Stimulated activated CD8-positive, alpha-beta memory T cell treated with anti-CD3 and anti-CD28 coated beads, Interleukin-15, amount 100 ng/mL, for 24 hours (primary cell): ENCODE measurements at places on chromosomes 2 and 18.

DNA sequence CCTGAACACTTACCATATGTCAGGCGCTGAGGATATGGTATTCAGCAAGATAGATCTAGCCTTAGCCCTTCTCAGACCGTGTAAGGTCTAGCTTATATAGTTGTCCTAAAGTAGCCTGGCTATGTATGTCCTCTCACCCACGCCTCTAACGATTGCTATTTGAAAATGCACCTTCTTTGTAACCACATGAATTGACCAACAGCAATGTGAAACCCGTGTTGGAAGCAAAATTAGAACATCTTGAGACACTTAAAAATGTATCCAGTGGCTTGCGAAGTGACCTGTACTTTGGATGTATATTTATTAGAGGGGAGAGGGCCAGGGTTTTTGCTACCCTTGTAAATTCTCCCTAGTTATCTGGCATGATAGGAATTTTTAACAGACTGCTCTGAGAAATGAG, 860.0 kb upstream of the ZEB2 start:
- no peak for DNase-seq

DNA sequence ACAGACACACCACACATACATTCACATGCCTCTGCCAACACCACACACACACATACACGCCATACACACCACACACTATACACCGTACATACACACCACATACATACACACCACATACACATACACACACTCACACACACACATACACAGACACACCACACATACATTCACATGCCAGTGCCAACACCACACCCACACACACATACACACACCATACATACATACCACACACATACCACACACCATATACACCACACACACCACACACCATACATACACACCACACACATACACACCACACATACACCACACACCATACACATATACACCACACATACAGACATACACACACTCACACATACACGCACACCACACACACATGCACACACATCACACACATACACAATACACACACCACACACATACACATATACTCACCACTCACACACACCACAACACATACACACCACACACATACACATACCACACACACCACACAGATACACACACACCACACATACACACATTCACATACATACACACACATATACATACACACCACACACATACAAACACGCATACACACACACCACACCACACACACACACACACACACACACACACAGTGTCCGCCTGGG, 37.2 kb downstream of the MCFD2 start:
- DNase-seq = no peak

GRCh38 chr18:75818383-75818782, 390.9 kb upstream of the SMIM21 start:
- no peak for DNase-seq

GRCh38 chr18:35470435-35470834, 27.3 kb downstream of the INO80C start:
- DNase-seq = no peak

DNA sequence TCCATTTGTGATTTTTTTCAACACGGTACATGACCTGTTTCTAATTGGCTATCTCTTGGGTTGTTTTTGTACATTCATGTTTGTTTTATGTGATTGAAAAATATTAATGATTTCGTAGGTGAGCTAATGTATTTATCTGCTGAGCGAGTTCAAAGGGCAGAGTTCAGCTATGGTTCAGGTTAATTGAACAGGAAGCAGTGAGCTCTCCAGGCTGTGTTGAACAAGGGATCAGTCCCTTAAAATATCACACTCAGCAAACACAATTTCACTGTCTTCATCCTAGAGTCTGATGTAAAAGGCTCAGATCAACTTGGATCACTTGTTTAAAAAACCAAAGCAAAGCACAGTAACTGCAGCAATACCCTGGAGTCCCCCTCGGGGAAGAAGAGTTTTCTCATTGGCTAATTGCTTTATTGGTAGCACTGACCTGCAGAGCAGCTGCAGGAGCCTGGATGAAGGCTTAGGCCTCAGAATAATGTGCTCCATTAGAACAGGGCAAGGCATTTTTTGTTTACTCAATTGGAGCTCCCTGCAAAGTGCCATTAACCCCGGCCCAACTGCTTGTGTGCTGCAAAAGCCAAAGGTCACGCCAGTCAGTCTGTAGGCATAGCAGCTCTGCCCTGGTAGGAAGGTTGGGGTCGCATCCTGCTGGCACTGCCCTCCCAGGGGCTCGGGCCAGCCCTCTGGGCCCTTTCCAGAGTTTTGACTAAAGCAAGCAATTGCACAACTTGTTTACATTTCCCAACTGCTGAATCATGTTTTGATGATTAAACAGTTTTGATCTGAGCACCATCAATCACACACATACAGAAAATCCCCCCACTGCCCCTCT, 10.5 kb downstream of the ONECUT2 start:
- DNase-seq = no peak

DNA sequence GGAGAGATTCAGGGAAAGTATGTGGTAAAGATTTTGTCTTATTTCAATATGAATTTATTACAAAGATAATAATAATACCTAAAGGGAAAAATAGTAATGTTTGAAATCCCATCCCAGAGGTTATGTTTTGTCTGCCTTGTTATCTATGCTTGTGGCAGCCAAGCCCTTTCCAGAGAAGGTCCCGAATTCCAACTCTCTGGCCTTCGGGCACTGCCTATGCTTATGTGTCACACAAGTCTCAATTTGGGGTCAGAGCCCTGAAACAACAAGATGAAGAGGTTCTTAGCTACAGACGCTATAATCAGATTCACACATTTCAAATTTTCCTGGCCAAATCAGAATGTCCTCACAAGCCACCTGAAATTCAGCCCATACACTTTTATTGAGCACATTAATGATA, 59.9 kb downstream of the DNER start:
- DNase-seq = no peak

GRCh38 chr2:170895023-170895757, 33.9 kb upstream of the GORASP2 start:
- no peak for DNase-seq

DNA sequence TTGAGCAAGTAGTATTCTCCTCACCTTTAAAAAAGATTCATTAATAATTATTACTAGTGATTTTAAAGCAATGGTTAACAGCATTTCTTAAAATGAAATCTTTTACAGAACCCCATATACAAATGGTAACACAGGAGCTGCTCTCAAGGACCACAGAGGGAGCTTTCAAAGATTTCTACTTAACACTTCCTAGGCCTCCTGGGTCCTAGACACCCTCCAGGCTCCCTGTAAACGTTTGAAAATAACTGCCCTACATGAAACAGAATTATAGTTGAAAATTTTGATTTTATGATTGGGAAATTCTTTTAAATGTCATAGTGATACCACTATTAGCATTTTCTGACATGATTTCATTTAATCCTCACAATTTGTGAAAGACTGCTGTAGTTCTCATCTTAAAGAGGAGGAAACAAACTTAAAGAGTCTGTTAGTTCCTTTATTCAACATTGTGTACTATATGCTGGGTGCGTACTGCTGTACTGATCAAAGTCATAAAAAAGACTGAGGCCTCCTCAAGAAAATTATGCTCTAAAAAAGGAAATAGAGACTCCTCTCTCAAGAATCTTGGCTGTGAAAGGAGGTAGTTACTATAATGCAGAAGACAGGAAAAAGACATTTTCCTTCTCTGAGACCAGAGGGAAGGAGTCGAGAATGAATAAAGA, 10.6 kb downstream of the CUL3 start:
- no peak for DNase-seq

DNA sequence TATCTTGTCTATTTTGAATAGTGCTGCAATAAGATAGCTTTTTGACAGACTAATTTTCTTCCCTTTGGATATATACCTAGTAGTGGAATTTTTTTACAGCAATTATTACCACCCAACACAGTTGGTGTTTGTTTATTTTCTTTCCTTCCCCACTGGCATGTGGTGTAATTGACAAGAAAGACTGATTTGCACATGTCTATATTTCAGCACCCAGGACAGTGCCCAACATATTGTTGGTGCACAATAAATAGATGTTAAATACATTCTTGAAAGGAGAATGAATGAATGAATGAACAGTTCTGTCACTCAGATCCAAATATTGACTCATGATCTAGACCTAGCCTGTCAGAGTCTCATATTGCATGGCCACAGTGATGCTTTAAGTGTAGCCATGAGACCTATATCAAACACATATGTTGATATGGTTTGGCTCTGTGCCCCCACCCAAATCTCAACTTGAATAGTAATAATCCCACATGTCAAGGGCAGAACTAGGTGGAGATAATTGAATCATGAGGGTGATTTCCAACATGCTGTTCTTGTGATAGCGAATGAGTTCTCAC, 538.2 kb downstream of the NYAP2 start:
- DNase-seq = no peak
